ENCODE measurements at places on chromosomes 11 and 22.
A peak's percentile ranks its signal among the peaks of the same experiment; 100 is the strongest.

DNA sequence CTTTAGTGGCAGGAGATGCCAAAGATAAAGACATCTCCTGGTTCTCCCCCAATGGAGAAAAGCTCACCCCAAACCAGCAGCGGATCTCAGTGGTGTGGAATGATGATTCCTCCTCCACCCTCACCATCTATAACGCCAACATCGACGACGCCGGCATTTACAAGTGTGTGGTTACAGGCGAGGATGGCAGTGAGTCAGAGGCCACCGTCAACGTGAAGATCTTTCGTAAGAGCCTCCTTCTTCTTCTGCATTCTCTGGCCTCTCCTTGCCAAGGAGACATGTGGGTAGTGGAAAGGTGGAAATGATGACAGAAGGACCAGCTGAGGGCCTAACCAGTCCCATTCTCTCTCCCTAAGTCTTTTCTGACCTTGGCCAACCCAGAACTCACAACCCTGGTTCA, 110.1 kb upstream of the TTC12 start:
- DNase-seq = no peak

DNA sequence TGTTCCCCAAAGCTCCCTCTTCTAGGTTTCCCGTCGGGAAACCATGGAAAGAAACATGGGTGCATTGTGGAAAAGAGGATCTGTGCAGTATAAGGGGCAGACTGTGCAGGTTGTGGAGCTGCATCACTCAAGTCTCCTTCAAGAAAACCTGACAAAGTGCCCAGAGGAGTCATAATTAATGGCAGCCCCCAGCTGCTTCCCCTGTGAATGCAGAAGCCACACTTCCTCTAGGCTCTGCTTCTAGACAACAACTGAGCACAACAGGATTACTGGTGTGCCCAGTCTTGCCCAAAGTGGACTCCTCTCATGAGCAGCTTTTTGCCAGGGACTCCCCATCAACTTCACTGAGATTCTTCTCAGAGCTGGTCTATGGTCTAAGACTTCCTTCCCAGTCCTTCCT, 42.6 kb upstream of the SCUBE2 start:
- DNase-seq = no peak

- DNase-seq = no peak
These were observed 470.1 kb downstream of the NTM start for GRCh38 chr11:131840545-131840944.

DNA sequence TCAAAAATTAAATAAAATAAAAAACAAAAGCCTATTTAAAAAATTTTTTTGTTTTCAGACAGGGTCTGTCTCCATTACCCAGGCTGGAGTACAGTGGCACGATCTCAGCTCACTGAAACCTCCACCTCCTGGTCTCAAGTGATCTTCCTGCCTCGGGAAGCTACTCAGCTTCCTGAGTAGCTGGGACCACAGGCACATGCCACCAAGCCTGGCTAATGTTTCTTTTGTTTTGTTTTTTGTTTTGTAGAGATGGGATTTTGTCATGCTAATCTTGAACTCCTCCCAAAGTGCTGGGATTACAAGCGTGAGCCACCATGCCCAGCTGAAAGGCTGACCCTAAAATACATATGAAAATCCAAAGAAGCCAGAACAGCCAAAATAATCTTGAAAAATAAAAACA, 20.4 kb upstream of the L3MBTL2 start:
- no peak for DNase-seq

- no peak for DNase-seq
These were observed 27.4 kb downstream of the IGLL5 start for GRCh38 chr22:22914726-22915669.

DNA sequence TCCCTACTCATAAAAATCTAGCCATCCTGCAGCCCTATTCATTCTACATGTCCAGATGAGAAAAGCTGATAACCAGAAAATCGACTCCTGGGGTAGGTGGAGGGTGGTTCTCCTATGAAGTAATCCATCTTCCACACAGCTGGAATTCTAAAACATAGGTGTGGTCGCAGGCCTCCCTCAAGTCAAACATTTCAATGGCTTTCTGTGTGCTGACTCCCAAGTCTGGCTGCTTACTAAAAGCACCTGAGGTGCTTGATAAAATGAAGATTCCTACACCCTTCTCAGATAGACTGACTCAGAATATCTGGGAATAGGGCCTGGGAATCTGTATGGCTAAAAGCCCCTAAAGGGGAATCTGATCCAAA, 26.1 kb downstream of the IRAG1 start:
- no peak for DNase-seq

DNA sequence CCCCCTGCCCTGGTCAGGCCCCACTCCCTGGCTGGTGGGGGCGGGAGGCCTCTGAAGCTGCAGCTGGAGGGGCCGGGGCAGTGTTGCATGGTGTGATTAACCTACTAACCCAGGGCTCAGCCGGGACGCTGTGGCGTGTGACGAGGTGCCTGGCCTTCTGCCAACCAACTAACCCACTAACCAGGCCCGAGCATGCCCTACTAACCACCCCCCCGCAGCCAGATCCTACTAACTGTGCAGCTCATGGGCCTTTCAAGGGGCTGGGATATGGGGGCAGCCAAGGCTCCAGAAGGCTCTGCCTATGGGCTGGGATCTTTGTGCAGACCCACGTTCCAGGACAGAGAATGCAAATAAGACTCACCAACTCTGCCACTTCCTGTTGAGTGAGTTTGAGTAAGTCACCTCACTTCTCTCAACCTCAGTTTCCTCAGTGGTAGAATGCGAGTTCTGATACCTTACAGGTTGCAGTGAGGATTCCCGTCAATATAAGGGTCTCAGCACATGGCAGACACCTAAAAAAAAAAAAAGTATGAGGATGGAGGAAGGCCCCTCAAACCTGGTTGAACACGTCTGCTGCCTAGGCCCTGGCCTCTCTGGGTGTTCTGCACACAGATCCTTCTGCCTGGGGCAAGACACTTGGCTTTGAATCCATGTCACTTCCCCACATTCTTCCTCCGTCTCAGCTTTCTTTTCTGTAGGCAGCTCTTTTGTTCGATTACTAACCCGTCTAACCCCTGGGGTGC, 14.1 kb downstream of the MIAT start:
- peak; percentile 79 for DNase-seq

- DNase-seq = no peak
These were observed 104.2 kb downstream of the MICAL3 start for GRCh38 chr22:17920145-17920605.

DNA sequence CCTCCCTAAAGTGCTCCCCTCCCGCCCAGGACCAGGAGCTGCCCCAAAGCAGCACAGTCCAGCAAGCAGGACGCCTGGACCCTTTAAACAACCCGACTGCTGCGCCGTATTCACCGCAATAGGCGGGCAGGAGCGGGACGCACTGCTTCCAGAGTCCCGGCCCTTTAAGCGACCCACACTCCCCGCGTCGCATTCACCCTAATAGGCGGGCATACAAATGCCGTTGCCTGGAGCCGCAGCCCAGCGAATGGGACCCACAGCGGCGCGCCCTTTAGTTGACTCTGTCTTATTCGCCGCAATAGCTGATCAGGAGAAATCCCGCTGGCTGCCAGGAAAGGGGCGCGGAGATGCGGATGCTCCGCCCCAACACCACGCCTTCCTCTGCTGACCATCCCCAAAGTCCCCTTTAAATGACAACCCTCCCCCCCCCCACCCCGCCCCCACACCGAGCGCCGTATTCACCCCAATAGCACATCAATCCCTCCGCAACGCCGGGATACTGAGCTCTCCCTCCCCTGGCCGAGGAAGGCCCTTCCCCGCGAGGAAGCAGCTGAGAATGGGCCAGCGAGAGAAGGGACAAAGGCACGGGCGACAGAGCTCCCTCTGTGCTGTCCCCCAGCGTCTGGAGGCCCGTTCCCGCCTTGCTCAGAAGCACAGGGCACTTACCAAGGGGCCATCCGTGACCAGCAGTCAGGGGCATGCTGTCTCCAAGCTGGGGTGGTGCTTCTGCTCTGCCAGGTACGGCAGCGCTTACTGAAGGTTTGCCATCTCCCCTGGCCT, 4.7 kb downstream of the OSBPL5 start:
- DNase-seq = no peak

DNA sequence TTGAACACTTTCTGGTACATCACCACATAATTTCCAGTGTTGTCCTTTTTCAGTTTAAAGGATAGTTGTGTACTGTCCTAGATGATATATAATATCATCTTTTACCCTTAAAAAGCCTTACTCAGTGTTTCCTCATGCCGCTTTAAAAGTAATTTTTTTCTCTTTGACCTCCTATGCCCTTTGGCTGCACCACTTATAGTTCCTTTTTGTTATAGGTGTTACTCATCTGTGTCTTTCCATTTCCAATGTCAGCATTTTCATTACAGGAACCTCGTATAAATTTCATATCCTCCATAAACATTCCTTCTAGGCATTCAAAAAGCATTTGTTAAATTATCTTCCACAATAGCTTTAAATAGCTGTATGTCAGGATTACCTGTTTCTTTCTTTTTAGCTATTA, 40.8 kb downstream of the USP47 start:
- no peak for DNase-seq

DNA sequence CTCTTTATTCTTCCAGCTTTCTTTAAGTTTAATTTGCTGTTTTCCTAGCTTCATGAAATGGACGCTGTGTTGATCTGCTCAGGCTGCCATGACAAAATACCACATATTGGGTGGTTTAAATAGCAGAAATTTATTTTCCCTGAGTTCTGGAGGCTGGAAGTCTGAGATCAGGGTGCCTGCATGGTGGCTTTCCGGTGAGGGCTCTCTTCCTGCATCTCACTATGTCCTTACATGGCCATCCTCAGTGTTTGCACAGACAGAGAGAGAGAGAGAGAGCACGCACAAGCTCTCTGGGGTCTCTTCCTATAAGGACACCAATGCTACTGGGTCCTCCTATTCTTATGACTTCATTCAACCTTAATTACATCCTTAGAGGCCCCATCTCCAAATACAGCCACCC, 28.7 kb downstream of the MCAM start:
- DNase-seq = no peak

DNA sequence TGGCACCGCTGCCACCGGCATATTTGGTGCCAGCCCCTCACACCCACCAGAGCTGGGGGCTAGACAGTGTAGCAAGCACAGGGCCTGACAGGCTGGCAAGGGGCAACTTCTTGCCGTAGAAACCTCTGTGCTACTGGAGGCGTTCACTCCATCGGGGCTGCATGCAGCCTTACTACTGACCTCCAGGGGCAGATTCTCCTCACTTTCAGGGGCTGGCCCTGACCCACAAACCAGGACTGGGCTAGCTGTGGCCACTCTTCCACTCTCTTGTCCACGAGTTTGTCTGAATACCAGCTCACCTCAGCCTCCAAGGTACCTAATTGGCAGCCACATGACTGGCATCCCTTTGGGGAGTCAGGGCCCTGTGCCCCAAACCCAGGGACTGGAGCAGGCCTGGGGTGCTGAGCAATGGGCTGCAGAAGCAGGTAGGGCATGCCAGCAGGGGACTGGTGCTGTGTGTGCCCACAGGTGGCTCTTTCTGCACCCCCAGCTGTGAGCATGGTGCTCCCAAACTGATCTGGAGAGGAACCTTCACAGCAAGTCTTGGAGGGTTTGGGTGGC, 2.1 kb upstream of the LMO1 start:
- no peak for DNase-seq

DNA sequence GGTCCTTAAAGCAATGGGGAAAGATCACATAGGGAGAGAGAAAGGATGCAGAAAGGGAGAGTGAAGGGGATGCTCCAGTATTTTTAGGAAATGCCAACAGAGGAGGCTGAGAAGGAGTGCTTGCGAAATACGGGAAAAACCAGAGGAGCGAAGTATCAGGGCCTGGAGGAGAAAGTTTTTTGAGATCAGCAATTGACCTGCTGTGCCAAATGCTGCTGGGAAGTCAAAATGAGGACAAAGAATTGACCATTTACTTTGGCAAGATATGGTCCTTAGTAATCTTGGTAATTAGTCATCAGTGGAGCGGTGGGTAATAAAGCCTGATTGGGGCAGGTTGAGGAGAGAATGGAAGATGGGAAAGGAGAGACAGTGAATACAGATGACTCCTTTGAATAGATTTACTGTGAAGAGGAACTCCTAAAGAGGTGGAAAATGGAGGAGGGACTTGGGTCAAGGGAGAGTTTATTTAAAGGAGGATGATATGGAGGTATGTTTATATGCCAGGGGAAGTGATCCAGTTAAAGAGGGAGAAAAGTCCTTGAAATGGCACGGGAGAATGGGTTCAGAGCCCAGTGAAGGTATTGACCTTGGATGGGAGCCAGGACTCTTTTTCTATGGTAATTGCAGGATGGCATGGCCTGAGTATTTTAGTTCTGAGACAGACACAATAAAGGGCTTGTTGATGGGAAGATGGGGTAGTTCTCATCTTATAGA, 111.5 kb downstream of the PKNOX2 start:
- no peak for DNase-seq

- DNase-seq = no peak
These were observed at the start of gene TCN1 for GRCh38 chr11:59866397-59866796. TSS of gene TCN1 (minus strand) at chr11:59866487. CDS start at chr11:59866470, 17 bp downstream.

- DNase-seq = no peak
These were observed 75.6 kb upstream of the APOA1 start for GRCh38 chr11:116913000-116913399.

DNA sequence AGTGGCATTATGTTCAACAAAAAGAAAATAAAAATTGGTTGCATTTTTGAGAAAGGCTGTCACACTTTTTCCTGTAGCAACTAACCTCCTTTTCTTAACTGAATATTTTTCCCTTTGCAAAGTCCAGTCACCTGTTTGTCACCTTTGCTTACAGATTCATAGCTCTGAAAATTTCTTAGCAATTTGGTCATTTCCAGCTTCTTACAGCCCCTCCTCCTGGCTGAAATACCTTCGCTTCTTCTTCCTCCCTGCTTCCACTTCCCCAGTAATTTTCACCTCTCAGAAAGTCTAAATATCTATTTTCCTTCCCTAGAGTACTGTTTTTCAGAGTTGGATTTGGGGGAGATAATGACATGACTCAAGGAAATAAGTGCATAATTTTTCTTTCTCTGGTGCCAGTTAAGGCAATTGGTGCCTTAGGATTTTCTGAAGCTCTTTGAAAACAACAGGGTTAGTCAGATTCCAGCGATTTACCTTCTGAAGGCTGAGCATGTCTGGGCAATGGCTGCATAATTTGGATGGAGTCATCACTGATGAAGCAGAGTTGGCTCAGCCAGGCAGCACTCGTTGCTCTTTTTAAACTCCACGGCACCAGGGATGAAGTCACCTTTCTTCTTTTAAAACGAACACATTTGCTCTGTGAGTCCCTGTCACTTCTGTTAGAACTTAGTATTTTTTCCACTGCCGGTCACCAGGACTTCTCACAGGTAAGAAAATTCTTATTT, 62.1 kb upstream of the AMOTL1 start:
- no peak for DNase-seq

DNA sequence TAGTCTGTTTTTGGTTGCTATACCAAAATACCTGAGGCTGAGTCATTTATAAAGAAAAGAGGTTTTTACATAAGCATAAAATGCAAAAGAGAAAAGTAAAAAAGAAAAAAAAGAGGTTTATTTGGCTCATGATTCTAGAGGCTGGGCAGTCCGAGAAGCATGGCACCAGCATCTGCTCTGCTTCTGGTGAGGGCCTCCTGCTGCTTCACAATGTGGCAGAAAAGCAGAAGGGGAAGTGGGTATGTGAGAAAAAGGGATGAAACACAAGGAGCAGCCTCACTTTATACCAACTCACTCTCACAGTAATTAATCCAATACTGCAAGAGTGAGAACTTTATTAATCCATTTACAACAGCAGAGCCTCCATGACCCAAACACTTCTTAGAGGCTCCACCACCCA, 47.1 kb downstream of the MTNR1B start:
- no peak for DNase-seq

Measured in CD4-positive, alpha-beta memory T cell (primary cell).